ENCODE measurements at places on chromosomes 16 and 17. TPM values are rescaled to one million over a fixed set of nuclear protein-coding genes. Genes with fewer than 3 reads are reported as not detected.

DNA sequence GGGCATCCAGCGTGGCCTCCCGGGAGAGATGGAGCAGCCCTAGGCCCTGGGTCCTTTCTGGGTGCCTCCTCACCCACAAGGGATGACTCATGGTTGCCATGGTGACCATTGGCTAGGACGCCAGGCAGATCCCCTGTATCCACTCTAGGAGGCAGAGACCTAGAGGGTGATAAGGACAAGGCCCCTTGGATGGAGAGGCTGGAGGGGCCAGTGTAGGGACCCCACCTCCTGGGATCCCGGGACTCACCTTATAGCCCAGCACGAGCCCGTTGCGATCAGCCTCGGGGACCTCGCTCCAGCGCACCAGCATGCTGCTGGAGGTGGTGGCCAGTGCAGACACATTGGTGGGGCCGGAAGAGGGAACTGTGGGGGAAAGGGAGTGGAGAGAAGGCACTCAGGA, 82.2 kb upstream of the CDC42EP4 start:
- no peak for DNase-seq

Gene ABCC11
- 1.4 TPM for total RNA-seq

Gene DBNDD1
- total RNA-seq: 0.09 TPM

Gene HOXB4
- 0.75 TPM for total RNA-seq

DNA sequence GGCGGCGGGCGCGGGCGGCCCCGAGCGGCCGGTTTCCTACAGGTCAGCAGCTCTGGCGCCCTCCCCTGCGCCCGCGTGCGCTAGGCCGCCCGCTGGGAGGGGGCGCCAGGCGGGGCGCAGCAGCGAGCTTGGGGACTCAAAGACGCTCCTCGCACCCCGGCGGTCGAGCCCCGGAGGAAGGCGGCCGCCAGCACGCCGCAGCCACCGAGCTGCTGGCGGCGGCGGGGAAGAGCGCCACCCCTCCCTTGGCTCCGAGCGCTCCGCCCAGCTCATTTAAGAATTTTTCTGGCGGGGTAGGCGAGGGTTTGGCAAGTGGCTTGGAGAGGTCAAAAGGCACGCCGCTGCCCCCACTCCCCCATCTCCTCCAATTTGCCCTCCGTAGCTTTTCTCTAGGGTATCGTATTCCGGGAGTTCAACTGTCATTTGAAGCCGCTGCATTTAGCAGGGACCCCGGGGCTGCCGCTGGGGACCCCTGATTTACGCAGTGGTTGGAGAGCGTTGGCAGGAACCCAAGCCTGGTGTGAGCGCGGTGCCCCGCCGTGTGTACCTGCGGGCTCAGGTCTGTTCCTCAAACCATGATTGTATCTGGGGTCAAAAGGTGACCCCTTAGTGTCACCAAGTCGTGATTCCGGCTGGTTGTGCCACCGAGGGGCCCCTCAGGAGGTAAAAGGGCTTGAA, 59.5 kb upstream of the GSE1 start:
- peak; percentile 75 for DNase-seq

DNA sequence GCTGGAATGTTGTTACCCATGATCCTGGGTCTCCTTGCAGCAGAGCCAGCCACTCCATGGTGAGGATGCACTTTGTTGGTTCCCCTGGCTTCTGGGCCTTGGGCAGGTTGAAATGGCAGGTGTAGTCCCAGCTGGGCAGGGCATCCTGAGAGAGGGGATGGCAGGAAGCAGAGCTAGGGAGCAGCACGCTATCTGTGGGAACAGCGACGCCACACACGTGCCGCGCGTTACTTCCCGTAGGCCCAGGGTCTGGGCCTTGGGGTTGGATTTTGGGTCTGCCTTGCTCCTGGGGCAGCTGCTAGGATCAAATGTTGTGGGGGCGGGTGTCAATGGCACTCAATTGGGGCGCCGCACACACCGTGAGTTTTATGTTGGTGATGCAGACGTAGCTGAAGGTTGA, 368.0 kb downstream of the CPPED1 start:
- DNase-seq: no peak

DNA sequence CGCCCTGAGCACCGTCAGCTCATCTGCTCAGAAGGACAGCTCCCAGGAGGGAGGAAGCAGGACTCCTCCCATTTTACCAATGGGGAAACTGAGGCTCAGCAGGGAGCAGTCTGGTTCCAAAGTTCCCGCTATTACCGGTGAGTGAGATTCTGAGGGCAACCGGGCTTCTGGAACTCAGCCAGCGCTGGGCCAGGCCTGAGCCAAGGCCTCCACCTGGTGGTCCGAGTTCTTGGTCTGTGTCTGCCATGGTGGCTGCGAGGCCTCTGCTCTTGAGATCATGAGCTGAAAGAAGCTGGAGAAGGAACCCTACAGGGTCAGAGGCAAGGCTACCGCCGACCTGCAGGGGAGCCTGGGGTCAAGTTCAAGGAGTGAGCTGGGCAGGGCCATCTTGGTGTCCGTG, 110.8 kb upstream of the GSE1 start:
- DNase-seq: no peak

Gene TMC8
- total RNA-seq: 7.9 TPM

- no peak for DNase-seq
These were observed 197.3 kb downstream of the CEP112 start for GRCh38 chr17:65994679-65995078.

GRCh38 chr16:11051879-11052808, 107.8 kb downstream of the CLEC16A start:
- no peak for DNase-seq

DNA sequence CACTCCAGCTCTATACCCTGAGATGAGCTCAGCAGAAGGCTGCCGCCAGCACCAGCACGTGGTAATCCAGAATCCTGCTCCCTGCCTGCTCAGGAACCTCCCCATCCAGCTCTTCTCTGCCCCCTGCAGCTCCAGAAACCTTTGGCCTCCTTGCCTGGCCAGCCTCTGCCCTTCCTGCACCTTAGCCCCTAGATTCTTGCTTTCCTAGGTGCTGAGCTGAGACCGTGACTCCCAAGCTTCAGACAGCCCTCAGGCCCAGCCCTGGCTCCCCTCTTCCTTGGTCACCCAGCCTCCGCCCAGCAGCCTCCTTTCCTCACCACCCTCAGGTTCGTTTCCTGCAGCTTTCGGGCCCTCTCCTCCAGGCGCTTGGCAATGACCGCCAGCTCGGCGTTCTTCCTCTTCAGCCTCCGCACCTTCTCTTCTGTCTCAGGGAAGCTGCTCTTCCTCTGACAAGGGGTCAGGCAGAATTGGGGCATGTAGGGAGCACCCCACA, 2.6 kb downstream of the TSPOAP1 start:
- DNase-seq: no peak

DNA sequence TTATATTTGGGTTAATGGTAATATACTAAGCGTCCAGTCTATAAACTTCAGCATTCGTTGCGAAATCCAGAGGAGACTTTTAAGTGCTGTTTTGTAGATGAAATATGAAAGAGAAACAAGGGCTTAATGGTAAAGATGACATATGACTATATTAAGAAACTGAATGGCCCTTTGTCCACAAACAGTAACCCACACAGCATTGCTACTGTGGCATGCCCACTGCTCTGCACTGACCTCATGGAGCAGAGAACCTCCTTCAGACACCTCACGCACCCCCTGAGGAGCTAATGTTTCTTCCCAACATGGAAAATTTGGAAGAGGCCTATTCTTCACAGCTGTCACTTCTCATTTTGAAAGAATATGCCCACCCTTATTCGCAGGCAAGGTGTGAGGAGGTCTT, 26.7 kb downstream of the ASPA start:
- no peak for DNase-seq

DNA sequence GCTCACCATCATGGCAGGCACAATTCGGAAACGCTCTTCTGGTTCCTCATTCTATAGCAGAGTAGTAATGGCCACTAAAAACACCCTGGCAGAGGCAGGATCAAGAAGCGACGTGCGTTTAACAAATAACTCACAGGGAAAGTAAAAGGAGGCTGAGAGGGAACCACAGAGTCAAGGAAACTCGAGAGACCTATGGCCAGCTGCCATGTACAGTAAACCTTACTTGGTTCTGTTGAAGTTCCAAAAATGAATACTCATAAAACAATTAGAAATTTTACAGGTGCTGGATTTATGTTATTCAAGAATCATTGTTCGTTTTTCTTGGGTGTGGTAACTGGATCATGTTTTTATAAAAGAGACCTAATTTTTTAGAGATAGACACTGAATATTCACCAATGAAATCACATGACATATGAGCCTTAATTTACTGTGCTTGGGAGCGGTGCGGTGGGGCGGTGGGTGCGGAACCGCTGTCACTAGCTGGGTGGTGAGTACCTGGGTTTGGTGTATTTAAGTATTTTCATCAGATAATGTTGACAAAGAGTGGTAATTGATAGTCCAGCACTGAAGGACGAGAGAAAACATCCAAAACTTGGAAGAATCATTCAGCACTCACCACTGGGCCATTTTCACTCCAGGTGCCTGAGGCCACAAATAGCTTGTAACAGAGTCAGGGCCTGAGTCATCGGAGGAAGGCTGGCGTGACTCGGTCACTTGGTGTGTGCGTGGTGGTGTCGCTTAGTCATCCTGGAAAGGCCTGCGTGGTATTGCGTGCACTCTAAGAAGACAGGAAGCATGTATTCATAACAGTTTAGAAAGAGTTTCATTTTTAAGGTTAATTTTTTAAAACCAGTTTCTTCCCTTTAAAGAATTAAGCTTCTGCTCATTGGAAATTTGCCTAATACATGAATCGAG, 135.4 kb upstream of the CHMP6 start:
- DNase-seq: no peak

DNA sequence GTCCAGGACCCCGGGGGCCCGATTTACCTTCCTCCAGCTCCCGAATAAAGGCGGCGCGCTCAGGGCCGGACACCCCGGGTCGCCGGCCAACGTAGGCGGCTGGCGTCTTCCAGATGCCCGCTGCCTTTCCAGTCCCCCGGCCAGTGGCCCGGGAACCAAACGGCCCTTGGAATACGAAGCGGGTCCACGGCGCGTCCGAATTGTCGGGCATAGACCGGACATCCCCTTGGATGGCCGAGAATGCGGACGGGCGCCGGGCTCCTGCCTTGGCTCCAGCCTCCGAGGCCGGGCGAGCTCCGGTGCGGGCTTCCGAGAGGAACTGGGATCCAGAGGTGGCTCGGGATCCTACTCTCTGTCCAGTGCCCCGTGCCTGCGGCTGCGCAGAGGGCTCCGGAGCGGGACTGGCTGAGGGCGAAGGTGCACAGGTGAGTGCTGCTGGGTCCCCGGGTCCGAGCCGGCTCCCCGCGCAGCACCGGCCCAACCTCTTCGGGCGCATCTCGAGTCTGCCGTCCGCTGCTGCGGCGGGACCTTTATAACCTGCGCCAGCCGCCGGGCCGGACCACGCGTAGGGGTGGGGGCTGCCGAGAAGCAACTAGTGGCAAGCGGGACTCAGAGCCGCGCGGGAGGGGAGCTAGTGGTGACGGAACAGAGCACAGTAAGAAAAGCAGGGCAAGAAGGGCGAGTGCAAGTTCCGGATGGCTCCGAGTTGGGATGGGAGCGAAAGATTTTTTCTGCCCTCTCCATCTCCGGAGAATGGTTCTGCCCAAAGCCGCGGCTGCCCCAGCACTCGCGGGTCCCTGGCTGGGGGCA, at the start of gene HAP1:
HAP1 (minus strand) TSS at position 505 of the 810 bp plus-strand sequence; CDS start at position 496, 9 bp downstream.
- DNase-seq: no peak

DNA sequence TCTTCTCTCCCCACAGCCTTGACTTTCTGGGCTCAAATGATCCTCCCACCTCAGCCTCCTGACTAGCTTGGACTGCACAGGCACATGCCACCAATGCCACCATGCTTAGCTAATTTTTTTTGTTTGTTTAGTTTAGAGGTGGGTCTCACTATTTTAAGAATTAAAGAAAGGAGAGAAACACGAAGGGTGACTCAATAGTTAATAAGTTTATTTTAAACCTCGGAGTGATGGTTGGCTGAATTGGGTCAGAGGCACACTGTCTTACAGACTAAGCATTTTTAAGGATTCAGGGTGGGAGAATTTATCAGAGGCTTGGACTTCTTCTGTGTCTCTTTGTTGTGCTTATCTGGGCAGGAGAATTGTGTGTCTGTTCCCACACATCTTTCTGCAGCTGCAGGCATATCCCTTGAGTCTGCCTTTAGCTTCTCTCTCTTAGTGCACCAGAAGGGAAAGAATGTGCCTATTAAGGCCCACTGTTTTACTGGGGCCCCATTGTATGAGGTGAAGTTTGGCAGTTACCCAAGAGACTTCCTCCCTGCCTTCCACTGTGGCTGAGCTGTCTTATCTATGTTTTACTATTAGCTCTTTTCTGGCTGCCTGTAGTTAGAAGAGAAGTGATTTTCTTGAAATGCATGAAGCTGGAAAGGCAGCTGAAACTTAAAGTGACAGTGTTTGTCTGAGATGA, 2172.0 kb downstream of the TP53TG3F start:
- no peak for DNase-seq

DNA sequence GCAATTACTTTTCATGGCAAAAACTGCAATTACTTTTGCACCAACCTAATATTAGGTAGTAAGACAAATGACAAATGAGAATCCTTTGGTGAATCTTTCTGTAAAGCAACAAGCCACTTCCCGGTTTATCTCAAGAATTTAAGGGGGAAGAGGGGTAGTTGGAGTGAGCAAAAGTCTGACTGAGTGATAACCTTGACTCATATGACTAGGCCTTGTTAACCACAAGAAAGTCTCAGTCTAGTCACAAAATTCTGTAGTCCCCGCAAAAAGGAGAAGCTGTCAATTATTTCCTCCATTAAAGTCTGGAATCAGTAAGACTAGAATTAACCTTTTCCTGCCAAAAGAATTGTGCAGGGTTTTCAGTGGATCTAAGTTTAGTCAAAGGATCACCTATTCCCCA, 72.2 kb upstream of the GNAO1 start:
- no peak for DNase-seq

- DNase-seq: no peak
These were observed 1.2 kb downstream of the MMP2 start for GRCh38 chr16:55480228-55480655.

DNA sequence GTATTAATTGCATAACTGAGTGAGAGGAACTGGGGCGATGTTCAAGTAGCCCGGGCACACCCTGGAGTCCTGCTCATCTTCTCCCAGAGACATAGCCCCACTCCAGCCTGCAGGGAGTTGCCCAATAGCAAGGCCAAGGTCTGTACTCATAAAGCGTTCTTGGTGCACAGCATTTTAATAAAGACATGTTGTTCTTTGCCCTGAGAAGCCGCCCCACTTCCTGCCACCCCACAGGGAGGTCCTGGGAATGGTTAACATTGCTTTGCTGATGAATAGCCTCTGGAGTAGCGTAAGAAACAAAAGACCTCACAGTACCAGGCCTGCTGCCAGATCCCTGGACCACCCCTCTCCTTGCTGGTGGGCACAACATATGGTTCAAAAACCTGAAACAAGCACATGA, 21.6 kb upstream of the CDH1 start:
- no peak for DNase-seq

Gene MILR1
- total RNA-seq: 2.5 TPM

GRCh38 chr16:65998443-65998842, 368.0 kb upstream of the CDH5 start:
- DNase-seq: no peak

DNA sequence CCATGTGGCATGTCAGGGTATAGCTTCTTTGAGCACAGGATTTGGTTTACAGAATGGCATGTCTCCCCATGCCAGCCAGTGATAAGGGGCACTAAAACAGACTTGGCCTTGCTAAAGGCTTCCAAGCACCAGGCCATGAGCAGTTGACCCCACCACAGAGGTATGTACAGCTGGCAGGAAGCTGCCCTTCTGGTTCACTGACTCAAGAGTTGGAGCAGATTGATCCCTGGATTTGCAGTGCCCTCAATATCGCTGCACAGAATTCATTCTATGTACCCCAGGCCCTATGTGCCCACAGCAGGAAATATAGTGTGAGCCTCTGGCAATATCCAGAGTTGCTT, 24.3 kb downstream of the HLF start:
- no peak for DNase-seq

GRCh38 chr16:28597692-28598261, 927 bp upstream of the SULT1A2 start:
- no peak for DNase-seq
